Naive thymus-derived CD8-positive, alpha-beta T cell (primary cell): ENCODE measurements at places on chromosomes 5 and 9.

DNA sequence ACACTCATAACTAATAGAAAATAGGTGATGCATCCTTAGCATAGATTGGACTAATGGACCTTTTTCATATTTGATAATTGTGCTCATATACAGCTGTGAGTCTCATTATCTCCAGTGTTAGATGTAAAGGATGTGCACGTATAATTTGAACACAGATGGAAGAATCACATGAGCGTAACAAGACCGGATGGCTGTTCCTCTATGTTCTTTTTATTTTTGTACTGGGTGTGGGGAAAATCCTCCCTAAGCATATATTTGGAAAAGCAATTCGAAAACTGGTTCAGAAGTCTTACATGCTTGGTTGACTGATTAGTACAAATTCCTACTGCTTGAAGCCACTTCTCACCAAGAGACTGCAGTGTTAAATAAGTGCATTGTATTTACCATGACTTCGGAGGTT lies 230.2 kb downstream of the AOPEP start:
- no peak for DNase-seq

DNA sequence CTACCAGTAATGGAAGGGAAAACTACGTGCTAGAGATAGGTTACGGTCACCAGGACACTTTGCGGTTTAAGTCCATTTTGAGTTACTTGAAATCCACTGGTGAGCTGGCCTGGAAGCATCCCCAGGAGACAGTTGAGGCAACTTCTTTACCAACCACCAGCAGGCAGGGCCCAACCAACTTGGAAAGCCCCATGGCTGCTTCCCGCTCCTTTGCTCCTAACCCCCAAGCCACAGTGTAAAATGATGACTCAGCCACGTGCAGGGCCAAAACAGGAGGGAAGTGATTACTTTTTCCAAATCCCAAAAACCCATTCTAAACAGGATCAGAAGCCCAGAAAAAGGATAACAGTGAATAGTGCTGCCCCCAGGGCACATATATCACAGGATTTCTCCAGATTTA lies 87.4 kb downstream of the PAX5 start:
- no peak for DNase-seq

GRCh38 chr9:20512636-20513035 lies 109.7 kb downstream of the MLLT3 start:
- no peak for DNase-seq

DNA sequence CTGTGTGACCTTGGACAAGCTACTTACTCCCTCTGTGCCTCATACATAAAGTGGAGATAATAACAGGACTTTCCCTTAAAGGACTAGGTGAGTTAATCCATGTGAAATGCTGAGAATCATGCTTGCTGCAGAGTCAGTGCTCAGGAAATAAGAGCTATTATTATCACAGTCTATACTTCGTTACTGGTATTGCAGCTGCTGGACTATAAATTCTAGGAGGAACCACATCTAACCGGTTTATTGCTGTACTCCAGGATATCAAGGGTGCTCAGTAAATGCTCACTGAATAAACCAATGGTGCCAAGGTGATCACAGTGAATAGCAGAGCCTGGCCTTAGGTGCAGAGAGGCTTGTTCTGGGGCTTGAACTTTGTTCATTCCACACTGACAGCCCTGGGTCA lies 69.3 kb downstream of the HSPA4 start:
- no peak for DNase-seq

DNA sequence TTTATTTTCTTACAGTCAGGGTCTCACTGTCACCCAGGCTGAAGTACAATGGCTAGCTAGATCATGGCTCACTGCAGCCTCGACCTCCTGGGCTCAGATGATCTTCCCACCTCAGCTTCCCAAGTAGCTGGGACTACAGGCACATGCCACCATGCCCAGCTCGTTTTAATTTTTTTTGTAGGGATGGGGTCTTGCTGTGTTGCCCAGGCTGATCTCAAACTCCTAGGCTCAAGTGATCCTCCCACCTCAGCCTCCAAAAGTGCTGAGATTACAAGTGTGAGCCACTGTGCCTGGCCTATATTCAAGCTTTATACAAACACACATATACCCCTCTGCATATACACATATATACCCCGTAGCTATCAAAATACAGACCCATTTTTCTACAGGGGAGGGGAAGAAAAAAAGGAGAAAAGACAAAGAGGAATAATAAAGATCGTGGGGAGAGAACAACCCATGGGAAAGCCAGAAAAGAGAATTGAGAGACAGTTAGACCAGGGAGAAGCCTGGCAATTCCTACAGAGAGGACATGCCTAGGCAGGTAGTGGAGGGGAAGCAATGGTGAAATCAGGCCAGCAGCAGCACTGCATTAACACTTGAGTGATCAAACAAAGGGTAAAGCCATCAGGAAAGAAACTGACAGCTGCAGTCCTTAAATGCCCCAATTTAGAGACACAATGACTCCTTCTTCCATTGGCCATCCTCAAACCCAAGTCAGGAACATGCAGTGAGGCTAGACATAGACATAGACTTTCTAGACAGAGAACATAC lies 102.7 kb downstream of the EFNA5 start:
- no peak for DNase-seq

DNA sequence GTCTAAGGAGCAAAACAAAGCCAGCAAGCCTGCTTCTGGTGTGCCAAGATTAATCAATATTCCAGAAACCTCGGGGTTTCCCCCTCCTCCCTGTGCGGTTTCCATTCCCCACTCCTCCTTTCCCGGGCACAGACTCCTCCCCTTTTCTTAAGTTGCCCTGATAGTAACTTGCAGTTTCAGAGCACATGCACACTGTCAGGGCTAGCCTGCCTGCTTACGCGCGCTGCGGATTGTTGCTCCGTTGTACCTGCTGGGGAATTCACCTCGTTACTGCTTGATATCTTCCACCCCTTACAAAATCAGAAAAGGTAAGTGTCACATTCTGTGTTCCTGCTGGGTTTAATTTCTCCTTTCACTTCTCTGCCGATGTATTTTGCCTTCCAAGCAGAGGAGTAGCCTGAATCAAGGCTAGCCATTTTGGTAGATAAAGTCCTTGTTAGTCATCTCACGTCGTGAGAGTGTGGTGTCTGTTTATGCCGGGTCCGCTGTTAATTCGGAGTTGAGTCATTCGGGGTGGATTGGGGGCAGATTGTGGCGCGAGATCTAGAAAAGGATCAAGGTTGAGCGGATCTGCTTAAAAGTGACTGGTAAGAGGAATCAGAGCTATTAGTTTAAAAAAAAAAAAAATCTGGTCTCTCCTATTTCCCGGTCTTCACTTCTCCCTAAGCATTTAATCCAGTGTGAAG lies at the start of gene SLC1A3:
Gene SLC1A3 (plus strand): TSS at position 179 of the 686 bp plus-strand sequence. CDS start 1,818 bp downstream, outside the sequence.
- no peak for DNase-seq

DNA sequence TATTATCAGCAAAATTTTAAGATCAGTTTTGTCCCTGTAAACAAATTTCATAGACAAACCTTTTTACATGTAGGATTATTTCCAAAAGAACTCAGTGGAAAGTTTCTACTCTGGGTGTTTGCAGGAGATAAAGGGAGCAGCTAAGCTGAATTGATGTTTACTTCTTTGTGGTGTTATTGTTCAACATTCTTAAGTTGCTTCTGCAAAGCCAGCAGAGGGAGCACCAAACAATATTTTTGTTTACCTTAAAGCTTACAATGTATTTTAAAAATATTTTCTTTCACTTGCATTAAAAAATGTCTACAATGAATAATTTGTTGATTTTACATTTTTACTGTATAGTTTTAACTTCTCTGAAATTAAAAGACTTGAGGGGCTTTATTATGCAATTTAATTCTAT lies 135.4 kb downstream of the ATG10 start:
- no peak for DNase-seq

- DNase-seq = no peak
These were observed 22.9 kb upstream of the ACTBL2 start for GRCh38 chr5:57505272-57506200.

DNA sequence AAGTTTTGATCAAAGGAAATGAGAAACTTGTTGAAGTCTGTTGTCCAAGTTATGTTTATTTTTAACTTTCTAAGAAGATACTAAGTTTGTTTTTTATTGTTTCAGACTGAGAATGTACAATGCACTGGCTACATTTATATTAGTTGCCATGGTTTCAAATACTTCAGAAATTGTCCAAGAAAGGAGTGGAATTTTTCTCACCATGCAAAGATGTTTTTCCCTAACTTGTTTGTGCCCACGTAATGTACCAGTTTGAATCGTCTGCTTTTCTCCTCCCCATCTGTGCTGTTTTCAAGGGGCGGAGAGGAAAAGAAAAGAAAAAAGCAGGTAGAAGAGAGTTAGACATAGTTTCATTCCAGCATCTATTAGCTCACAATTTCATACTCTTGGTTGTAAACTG lies 407.0 kb downstream of the KCTD16 start:
- no peak for DNase-seq

DNA sequence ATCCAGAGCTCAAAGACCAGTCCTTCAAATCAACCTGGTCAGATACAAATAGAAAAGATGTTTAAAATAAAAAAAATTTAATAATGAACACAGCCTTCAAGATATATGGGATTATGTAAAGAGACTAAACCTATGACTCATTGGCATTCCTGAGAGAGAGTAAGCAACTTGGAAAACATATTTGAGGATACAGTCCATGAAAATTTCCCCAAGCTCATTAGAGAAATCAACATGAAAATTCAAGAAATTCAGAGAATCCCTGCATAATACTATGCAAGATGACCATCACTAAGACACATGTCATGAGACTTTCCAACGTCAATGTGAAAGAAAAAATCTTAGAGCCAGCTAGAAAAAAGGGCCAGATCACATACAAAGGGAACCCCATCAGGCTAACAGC lies 512.9 kb upstream of the PTGER4 start:
- no peak for DNase-seq

GRCh38 chr5:92002721-92003274 lies 619.7 kb upstream of the ARRDC3 start:
- no peak for DNase-seq

DNA sequence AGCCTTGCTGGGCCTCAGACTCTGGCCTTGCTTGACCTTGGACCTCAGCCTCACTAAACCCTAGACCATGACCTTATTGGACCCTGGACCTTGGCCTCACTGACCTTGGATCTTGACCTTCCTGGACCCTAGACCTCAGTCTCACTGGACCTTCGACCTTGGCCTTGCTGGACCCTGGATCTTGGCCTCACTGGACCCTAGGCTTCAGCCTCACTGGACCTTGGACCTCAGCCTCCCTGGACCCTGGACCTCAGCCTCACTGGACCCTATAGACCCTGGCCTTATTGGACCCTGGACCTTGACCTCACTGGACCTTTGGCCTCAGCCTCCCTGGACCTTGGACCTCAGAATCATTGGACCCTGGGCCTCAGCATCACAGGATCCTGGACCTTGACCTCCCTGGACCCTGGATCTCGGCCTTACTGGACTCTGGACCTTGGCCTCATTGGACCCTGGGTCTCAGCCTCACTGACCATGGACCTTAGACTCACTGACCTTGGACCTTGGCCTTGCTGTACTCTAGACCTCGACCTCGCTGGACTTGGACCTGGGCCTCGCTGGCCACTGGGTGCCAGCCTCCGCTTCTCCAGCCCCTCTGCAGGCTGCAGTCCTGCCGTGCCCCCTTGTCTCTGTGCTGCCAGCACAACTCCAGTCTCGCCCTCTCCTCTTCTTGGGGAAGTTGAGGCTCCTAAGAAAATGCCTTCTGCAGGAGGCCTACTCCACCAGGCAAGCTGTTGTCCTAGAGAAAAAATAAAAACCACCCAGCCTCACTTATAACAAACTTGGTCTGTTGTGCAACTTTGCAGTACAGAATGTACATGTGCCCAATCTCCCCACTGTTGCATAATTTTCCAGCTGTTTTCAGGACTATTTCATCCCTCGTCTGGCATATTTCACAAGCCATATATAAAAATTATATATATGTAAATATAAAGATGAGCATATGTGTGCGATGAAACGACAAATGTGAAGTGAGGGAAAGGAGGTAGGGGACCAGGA lies 11.0 kb upstream of the ADAMTS2 start:
- no peak for DNase-seq

DNA sequence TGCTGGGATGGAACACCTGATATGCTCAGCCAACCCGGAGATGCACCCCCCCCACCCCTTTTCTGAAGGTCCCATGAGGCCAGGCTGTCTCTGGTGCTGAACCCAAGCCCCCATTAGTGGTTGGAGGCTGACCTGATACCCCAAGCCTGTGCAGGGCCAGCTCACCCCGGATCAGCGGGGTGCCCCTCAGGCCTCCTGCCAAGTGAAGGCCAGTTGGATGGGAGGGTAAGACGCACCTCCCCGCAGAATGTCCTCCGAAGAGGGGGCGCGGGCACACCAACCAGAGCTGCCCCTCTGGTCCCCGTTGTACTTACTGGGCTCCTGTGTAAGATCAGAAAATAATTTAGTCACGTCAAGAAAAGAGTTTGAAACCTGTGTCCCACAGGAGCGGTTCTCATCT lies 76.8 kb upstream of the OTULINL start:
- no peak for DNase-seq

DNA sequence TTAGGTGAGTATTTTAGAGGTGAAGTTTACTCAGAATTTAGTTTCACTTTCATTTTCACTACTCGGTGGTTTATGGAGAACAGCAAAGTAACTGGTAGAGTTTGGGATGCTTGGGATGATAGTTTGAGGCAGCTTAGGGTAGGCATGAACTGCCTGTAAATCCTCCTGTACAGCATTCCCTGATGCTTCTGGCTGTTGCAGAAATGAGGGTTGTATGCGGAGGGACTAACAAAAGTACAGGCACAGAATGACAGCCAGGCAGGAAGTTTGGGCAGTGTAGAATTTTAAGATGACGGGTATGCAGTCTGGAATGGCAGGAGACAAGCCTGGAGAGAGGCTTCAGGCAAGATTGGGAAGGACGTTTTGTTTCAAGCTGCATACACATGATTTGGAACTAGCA lies 48.0 kb upstream of the FAM120AOS start:
- DNase-seq = no peak

- DNase-seq = no peak
These were observed 1165.3 kb downstream of the TAF11L14 start for GRCh38 chr5:18799482-18800128.

GRCh38 chr5:164060786-164061355 lies 555.5 kb downstream of the MAT2B start:
- DNase-seq = no peak

GRCh38 chr5:167489202-167489601 lies 802.2 kb upstream of the WWC1 start:
- DNase-seq = no peak

- DNase-seq = no peak
These were observed 88.3 kb upstream of the PTCH1 start for GRCh38 chr9:95605101-95605500.

DNA sequence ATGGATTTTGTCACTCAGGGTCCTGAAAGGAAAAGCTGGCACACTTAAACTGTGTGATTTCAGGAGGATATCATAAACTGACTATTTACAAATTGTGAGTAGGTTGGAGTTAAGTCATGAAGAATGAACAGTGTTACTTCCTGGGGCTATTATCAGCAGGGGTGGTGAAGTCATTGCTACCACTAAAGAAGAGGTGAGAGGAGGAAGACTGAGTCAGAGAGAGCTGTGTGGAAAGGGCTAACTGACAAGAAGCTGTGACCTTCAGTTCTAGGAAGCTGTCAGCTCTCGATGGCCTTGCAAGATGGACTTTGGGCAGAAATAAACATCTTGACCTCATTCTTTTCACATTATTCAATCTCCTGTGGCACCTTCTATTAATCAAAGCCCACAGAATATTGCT lies 72.3 kb upstream of the STARD4 start:
- DNase-seq = no peak

- no peak for DNase-seq
These were observed 56.9 kb downstream of the ANKRD55 start for GRCh38 chr5:56176155-56176798.

GRCh38 chr9:124260769-124261603 lies 3.2 kb downstream of the NEK6 start:
- DNase-seq = no peak
